ENCODE measurements at places on chromosomes 4 and X.

DNA sequence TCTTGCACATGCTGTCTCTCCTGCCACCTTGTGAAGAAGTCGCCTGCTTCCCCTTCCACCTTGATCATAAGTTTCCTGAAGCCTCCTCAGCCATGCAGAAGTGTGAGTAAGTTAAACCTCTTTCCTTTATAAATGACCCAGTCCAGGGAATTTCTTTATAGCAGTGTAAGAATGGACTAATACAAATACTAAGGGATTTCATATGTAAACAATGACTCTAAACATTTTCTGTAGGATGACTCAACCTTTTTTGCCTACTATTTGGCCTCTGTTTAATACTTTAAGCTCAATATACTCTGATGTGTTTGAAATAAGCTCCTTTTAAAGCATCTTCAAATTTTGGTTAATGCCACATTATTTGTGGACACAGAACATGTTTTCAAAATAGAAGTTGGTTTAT lies 813.5 kb upstream of the SLIT2 start:
- no peak for DNase-seq

GRCh38 chr4:108336076-108336475 lies 167.3 kb upstream of the LEF1 start:
- no peak for DNase-seq

GRCh38 chrX:130887376-130887775 lies 15.6 kb downstream of the ENOX2 start:
- no peak for DNase-seq

GRCh38 chr4:88144866-88145300 lies 13.6 kb downstream of the ABCG2 start:
- no peak for DNase-seq

GRCh38 chr4:56790691-56791091 lies 30.8 kb downstream of the SPINK2 start:
- no peak for DNase-seq

DNA sequence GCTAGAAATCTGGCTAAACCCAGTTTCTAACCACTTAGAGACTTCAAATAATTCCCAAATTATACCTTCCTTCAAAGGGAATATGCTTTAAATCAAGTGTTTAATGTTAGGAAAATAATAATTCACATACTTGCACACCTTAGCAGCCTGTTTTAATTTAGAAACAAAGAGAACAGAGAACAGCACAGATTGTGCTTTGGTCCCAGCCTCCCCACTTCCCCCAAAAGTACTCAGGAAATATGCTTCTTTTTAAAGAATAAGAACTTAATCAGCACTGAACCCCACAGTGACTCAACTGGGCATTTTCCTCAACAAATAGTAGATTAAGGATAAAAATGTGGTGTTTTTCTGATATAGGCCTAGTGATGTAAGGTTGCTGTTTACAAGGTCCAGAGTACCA lies 295.8 kb downstream of the GBA3 start:
- DNase-seq: no peak

DNA sequence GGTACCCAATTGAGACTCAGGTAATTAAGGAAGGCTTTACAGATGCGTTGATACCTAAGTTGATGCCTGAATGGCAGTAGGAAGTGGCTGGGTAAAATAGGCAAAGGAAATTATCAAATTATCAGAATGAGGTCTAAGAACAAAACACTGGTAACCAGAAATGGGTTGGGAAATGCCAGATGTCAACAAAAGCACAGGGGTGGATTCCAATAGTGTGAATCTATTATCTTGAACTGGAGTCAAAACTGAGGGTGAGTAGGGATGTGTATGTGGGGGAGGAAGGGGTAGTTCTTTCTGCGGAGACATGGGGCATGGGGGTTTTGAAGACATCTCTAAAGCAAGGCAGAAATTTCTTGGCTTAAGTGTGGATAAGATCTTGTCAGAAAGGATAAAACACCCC lies 16.0 kb upstream of the SEPTIN6 start:
- no peak for DNase-seq

DNA sequence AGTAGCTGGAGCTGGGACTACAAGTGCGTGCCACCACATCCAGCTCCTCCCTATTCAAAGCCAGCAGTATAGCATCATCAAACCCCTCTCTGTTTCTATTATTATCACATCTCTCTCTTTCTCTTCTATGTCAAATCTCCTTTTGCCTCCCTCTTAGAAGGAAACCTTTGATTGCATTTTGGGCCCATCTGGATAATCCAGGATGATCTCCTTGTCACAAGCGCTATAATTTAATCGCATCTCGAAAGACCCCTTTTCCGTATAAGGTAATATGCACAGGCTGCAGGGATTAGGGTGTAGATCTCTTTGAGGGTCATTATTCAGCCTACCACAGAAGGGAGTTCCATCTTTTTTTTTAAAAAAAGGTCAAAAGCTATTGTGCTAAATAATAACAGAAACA lies 46.4 kb upstream of the TBC1D9 start:
- DNase-seq: no peak

DNA sequence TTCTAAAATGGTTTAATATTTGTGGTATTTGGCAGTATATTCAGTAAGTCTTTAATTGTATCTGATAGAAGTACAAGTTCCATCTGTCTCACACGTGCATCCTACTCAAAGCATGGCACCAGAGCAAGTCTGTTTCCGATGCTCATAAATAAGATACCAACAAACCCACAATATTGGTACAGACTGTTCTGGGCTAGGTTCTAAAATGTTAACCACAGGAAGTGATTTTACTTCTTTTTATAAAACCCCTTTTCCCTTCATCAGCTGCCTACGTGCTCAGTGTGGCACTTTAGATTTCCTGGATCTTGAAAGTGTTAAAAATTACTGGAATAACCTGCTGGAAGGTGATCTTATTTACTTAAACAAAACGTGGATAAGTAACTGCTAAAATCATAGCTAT lies 165.1 kb downstream of the CFAP299 start:
- DNase-seq: no peak

- no peak for DNase-seq
Observed at GRCh38 chr4:108527723-108528122, 92.7 kb upstream of the RPL34 start.

GRCh38 chrX:152822383-152823086 lies 8.0 kb downstream of the CETN2 start:
- DNase-seq: no peak

- no peak for DNase-seq
Observed at GRCh38 chrX:153365670-153366069, 31.7 kb downstream of the ZNF275 start.

DNA sequence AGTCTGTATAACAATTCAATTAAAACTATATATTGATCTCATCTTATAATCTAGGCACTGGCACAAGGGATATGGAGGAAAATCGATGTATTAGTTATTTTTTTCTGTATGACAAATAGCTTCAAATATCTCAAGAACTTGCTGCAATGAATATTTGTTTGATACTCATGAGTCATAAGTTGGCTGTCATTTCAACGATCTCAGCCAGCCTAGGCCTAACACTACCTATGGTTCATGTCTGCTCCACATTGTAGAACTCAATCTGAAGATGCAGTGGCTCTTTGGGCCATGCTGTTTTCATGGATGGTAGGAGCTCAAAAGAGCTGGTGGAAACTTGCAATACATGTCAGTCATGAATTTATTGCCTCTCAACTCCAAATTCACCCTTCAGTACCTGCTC lies 44.7 kb downstream of the MAGEB17 start:
- no peak for DNase-seq

- no peak for DNase-seq
Observed at GRCh38 chr4:48429709-48430474, 53.3 kb upstream of the SLC10A4 start.

GRCh38 chr4:182240161-182241130 lies 2.8 kb upstream of the TENM3 start:
- DNase-seq: no peak

DNA sequence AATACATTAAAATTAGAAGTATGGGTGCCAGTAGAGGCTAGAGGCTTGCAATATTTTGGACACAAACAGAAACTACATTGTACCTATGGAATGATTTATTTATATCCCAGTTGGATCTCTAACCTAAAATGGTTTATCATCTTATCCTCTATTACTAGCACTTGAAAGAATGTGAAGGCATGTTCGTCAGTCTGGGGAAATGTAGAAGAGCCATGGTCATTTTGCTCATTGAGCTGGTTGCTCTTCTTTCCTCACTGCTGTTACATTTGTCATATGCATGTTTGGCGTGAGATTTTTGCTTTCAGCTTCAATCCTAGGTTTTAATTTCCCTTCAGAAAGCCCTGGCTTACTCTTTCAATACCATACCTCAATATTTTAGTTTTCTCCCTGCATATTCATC lies 82.4 kb upstream of the MYOZ2 start:
- DNase-seq: no peak

- DNase-seq: no peak
Observed at GRCh38 chr4:1601852-1602654, 82.1 kb downstream of the FAM53A start.

- DNase-seq: no peak
Observed at GRCh38 chr4:137226221-137226620, 306.1 kb downstream of the PCDH18 start.

- DNase-seq: no peak
Observed at GRCh38 chrX:83771664-83772063, 89.3 kb upstream of the CYLC1 start.

GRCh38 chr4:73902038-73902637 lies 32.9 kb downstream of the CXCL1 start:
- no peak for DNase-seq
